NCI-H1694 treated with DMSO at 0.1 percent for 48 hours (cell line): ENCODE measurements at places on chromosomes 16 and 17.

DNA sequence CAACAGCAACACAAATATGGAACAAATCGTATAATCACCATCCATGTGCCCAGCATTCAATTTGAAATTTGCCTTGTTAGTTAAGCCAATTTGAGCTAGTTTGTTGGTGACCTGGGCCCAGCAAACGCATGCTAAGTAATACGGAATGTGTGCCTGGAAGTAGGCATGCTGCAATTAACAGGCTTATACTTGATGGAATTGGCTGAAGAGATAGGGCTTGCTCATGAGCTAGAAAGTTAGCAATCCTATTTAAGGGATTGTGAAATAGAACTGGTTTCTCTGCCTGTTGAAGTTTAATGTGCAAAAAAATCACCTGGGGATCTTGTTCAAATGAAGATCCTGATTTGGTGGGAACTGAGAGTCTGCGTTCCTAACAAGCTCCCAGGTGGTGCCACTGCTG, 8.5 kb upstream of the LPO start:
- DNase-seq: no peak

DNA sequence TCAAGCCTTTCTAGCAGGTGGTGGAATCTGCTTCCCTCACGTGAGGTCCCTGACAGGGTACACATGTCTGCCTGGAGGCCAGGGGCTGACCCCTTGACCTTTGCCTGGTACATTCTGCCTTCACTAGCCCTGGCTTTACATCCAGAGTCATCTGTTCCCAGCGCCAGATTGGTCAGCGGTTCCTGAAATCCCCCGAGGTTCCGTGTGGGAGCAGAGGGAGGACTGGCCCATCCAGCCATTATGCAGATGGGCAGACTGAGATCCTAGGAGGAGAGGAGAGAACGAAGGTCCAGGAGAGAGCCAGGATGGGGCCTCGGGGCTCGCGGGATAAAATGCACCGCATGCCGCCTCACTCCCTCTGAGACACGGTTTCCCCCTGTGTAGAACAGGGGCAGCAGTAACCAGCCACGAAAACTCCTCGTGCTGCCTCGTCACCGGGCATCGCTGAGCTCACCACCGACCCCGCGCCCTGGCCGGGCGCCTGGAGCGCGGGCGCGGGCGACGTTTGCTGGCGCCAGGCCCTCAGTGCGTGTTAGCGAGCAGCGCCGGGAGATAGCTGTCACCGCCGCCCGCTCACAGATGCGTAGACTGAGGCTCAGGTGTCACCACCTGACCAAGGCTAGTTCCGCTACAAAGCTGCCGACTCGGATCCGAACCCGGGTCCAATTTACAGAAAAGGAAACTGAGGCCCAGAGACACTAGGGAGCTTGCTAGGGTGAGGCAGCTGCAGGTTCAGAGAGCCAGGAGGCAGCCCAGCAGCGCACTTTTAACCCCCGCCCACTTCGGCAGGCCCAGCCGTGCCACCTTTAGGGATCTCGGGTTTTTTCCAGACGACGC, 811 bp upstream of the MAP2K3 start:
- no peak for DNase-seq

DNA sequence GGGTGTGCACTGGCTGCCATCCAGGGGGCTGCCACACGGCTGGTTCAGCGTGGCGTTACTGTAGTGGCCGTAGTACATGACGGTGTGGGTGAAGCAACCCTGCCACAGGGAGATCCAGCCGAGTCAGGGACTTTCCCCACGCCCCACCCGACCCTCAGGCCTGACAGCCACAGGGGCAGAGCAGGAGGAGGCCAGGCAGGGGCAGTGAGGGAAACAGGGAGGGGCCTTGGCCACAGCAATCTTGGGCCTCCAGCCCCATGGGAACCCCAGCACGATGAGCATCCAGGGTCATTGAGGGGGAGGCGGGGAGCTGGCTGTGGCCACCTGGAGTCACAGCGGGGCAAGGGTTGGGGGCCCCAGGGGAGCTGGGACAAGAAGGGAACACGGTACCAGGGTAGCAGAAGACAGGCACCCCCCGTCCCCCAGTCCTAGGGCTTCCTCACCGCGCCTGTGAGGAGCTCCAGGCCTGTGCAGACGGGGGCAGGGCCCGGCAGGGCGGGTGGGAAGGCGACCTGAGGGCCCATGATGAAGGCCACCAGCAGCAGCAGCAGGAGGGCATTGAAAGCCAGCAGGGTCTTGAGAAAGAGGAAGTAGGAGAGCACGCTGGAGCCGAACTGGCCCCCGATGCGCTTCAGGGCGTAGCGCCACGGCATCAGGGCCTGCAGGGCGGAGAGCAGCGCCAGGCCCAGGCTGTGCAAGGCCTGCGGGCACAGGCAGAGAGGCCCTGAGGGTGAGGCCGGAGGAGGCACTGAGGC, 4.3 kb downstream of the TMC6 start:
- no peak for DNase-seq

GRCh38 chr17:74017466-74017865, 186.0 kb upstream of the RPL38 start:
- DNase-seq: no peak

DNA sequence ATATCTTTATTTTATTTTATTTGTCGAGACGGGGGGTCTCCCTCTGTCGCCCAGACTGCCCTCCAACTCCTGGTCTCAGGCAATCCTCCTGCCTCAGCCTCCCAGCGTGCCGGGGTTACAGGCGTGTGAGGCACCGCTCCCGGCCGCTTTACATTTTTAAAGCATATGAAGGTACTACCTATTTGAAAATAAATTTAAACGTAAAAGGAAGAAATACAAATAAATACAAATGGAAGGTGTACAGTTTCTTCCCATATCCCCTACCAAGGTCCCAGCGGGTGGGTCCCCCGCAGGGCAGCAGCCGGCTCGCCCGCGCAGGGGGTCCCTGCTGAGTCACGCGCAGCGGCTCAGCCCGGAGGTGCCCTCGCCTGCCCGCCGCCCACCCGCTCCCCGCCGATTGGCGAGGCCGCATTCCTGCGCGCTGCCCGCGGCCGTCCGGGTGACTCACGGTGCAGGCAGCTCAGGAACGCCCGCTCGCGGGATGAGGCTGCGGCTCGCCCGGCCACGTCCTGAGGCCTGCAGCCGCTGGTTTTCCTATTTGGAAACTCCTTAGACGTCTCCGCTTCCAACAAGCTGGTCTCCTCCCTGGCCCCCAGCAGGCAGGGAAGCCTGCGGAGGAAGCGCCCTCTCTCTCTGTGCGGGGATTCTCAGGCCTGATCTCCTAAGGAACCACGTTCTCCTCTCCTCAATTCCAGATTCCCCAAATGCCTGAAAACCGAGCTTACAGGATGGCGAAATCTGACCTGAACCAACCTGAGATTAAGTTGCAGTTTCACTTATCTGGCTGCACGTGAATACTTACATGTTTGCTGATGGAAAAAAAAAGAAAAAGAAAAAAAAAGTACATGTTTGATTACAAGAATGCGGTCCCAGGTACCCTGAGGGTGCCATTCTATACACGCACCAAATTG, 54.8 kb upstream of the MAP3K14 start:
- no peak for DNase-seq

- no peak for DNase-seq
Observed at GRCh38 chr17:44988044-44988942, 20.2 kb upstream of the C1QL1 start.

DNA sequence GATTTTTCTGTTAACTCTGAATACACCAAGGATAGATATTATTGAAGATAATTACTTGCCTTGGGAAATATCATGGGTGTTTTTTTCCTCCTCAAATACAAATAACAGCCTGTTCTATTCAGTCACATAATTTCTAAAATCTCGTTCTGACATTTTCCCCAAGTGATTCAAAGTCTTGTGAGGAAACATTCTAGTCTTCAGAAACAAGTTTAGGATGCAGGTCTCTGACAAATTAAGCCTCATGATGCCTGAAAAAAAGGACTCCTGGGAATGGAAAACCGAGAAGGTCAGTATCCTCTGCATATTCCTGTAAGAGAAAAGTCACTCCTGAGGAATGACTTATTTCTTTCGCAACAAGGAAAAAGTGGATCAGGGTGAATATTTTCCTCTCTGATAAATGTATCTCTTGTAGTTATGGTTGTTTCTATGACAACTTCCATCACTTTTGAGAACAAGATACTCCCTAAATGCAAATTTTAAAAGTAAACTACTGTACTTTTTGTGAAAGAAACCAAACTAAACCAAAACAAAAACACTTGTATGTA, 384.6 kb downstream of the CNTNAP4 start:
- DNase-seq: no peak

DNA sequence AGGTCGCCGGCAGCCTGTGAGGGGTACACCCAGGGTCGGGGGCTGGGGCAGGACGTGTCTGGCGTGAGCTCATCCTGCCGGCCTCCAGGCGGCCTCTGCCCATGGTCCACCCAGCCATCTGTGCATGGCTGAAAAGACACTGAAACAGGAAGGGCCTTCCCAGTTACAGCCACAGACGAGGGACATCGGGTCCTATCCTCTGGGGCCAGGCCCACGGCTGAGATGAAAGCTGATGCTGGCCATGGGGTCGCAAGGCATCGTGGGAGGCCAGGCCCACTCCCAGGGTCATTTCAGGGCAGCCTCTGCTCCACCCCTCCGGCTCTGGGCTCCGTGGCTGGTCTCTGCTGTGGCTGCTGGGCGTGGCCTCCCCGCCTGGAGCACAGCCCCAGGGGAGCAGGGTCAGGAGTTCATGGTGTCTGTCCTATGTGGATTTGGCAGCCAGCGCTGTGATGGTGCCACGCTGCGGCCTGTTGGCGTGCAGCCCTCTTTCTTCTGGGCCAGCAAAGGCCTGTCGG, 16.6 kb upstream of the ATP6V0C start:
- DNase-seq: no peak
